ENCODE measurements at places on chromosomes 16 and 17. TPM values are rescaled to one million over a fixed set of nuclear protein-coding genes. Genes with fewer than 3 reads are reported as not detected.

GRCh38 chr17:80137131-80137530, 9.8 kb downstream of the EIF4A3 start:
- DNase-seq: no peak

GRCh38 chr17:72282439-72283029, 161.7 kb downstream of the SOX9 start:
- DNase-seq: no peak

DNA sequence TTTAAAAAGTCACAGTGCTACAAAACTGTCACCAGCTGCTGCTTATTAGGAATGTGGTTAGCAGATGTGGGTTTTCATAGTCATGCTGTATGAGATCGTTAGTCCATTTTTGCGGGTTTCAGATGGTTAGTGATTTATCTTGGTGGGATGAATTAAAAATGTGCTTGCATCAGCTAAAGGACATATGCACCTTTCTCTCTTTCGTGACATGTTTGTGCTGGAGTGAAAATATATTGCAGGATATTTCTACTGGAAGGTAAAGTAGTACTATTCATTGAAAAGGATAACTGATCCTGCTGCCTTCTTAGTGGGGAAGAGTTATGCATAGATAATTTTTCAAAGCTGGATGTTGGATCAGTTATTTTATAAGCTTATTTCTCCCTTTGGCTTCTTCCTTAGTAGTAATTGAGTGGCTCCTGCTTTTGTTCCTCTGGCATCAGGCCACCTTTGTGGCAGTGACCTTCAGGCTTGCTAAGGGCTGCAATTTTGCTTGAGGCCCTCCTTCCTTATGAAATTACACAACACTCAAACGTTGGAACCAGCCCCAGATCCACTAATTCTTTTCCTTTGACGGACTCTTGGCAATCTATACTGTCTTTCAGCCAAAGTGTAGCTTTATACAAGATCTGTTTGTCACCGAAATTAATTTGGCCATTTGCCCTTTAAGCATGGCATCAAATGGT, 7.5 kb upstream of the SNTB2 start:
- no peak for DNase-seq

GRCh38 chr17:27512031-27512430, 55.8 kb downstream of the KSR1 start:
- no peak for DNase-seq

DNA sequence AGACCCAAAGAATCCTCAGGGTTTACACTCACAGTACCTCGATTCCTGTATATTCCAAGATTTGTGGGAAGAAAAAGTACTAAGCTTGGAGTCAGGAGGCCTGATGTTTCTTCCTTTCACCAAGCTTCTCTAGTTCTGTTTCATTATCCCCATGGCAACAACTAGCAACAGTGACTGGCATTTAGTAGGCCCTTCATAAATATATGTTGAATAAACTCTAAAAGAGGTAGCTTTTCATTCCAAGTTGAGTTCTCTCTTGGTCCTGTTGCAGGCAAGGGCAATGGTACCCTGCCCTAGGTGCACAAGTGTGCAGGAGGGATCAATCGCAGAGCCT, 527 bp upstream of the UBE2Z start:
- DNase-seq: no peak

RAI1 gene
- total RNA-seq: 75.0 TPM

PRSS22 gene
- 23.3 TPM for total RNA-seq

Data from progenitor cell of endocrine pancreas (in vitro differentiated cells).